ENCODE measurements at places on chromosomes 12 and 14. TPM values are rescaled to one million over a fixed set of nuclear protein-coding genes. Genes with fewer than 3 reads are reported as not detected.

The KRT86 gene
- 0.44 TPM for total RNA-seq

The OR6C2 gene
- not detected for total RNA-seq

The HEBP1 gene
- 39.7 TPM for total RNA-seq

The PRIMA1 gene
- not detected for total RNA-seq

The TGM1 gene
- total RNA-seq: 3.2 TPM

The RIN3 gene
- 18.8 TPM for total RNA-seq

- DNase-seq: no peak
- H3K27me3 ChIP-seq: no peaks in the 10 kb centered on the region
- H3K36me3 ChIP-seq: no peaks in the 10 kb centered on the region
- H3K4me1 ChIP-seq: peaks cover 3% of the 10 kb centered on the region
Observed at GRCh38 chr14:68081489-68081888, 261.9 kb downstream of the RAD51B start.

- H3K27me3 ChIP-seq: no peaks in the 10 kb centered on the region
- peaks cover 38% of the 10 kb centered on the region for H3K4me1 ChIP-seq
- no peaks in the 10 kb centered on the region for H3K36me3 ChIP-seq
- no peak for DNase-seq
- no peak overlapping the region for H3K27ac ChIP-seq
Observed at GRCh38 chr12:65590318-65590717, 234.0 kb upstream of the HMGA2 start.

DNA sequence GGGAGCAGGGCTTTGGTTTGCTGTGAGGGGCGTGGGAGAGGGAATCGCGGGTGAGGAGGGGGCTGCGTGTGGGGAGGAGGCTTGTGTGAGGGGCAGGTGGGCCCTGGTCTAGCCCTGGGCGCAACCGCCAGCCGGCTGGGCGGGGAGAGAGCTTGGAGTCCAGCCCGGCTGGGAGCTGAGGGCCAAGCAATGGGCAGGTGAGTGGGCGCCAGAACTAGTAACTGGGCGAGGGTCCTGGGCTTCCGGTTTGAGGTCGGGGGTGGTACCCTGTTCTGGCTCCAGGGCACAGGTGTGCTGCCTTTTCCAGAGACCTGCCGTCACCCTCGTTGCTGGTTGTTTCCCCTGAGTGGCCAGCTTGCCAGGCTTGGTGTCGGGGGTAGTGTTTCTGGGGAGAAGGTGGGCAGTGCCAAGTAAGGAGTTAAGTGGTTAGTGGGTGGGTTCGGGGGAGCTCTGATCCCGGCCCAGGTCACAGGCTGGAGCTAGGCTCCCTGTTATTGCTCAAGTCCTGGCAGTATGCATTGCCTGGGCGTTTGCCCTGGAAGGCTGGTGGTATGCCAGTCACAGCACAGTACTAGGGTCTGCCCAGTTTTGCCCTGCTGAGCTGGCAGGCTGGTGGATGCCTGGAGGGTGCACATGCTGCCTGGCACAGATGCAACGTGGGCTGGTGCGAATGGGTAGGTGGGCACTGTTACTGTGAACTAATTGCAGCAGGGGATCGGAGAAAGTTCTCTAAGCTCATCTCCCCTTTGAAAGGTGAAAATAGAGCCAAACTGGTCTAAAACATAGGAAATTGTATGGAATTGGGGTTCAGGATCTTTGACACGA is 683 bp downstream of the CIPC start:
- H3K4me3 ChIP-seq: peak overlapping the region; percentile 98
- DNase-seq: no peak
- H3K27me3 ChIP-seq: no peaks in the 10 kb centered on the region
- peaks cover 45% of the 10 kb centered on the region for H3K4me1 ChIP-seq
- H3K36me3 ChIP-seq: no peaks in the 10 kb centered on the region

DNA sequence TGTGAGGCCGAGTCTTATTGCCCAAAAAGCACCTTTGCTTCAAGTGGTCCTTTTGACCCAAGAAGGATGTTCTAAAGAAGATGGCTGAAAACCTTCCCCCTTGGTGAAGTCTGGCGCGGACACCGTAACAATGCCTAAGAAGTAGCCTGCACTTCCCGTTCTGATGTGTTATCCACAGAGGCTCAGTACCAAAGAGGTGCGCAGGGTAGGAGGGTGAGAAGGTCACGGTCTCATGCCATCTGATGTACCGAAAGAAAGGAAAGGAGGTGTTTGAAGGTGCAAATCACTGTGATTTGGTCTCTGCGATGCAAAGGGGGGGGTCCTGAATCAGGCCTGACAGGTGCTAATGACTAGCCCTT is 9.9 kb downstream of the PEBP1 start:
- H3K36me3 ChIP-seq: peaks cover 34% of the 10 kb centered on the region
- no peak for DNase-seq
- H3K4me3 ChIP-seq: no peak overlapping the region
- H3K4me1 ChIP-seq: no peaks in the 10 kb centered on the region
- H3K27ac ChIP-seq: no peak overlapping the region

- peaks cover 5% of the 10 kb centered on the region for H3K4me1 ChIP-seq
- no peaks in the 10 kb centered on the region for H3K27me3 ChIP-seq
- no peak overlapping the region for H3K27ac ChIP-seq
- H3K4me3 ChIP-seq: no peak overlapping the region
Observed at GRCh38 chr12:12305568-12306300, 38.9 kb upstream of the LRP6 start.

DNA sequence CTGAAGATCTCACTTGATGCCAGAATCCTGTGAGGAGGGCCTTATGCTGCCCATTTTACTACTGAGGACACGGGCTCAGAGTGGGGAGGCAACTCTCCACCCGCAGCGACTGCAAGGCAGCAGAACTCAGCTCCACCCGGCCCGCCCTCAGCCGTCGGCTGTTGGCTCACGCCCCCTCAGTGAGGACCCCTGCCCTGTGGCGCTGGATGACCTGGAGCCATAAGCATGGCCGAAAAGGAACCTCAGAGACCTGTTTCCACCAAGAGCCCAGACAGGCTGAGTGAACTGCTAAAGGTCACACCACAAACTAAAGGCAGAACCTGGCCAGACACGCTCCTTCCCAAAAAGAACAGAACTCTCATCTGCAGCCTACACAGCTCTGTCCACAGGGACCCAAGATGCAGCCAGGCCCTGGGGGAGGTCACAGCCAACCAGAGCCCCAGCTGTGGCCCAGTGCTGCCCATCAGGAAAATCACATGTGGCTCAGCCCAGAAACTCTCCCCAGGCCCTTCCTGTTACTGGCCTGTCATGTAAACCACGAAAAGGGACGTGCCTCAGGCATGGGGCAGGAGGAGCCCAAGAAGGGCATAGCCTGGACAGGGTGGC is 32.8 kb downstream of the CCNK start:
- no peak overlapping the region for H3K4me3 ChIP-seq
- no peak overlapping the region for H3K27ac ChIP-seq
- peaks cover 4% of the 10 kb centered on the region for H3K36me3 ChIP-seq
- H3K27me3 ChIP-seq: no peaks in the 10 kb centered on the region

DNA sequence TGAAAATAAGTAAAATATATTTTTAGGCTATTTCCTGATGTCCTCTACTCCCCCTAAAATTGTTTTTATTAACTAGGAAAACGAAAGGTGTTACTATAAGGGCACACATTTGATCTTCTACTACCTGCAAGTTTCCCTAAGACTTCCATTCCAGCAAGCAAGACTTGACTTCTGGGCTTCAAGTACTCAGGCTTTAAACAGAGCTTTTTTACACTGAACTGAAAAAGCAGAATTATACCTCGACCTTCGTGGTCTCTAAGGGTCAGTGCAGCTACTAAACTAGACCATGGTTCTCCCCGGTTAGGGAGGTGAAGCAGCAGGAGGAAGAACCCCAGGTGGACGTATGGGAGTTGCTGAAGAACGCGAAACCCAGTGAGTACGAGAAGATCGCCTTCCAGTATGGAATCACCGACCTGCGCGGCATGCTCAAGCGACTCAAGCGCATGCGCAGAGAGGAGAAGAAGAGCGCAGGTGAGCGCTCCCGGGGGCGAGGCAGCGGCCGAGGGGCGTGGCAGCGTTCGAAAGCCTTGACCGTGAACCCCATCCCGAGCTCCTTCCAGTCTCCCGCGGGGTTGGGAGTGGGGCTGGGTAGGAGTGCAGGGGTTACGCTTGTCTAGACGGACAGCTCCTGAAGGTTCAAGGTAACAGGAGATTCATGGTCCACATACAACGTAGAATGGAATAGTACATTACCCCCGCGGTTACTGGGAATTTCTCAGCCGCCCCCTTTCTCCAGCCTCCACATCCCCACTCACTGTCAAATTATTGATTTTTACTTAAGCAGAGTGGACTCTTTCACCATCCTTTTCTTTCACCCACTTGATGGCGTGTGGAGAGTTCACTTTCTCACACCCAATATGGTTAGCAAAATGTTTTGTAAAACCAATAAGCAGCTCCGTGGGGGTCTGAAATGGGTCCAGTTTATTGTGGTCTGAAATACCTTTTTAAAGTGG is 47.6 kb downstream of the MYBPC1 start:
- peaks cover 2% of the 10 kb centered on the region for H3K36me3 ChIP-seq
- peaks cover 6% of the 10 kb centered on the region for H3K4me1 ChIP-seq
- H3K4me3 ChIP-seq: peak overlapping the region; percentile 68
- peaks cover 8% of the 10 kb centered on the region for H3K27me3 ChIP-seq

DNA sequence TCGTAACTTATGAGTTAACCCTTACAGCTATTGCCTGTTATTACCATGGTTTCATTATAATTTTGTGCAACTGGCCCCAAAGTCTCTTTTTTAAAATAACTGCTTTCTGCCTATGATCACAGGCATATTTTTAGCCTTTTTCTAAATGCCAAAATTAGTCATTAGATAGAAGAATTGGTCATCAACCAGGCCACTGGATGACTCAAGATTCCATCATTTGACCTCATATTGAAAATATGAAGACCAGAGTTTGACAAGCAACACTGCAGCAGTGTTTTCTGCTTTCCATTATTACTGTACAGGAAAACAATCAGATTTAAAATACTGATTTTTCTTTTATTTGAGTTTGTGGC is 54.7 kb upstream of the OTOGL start:
- no peak overlapping the region for H3K4me3 ChIP-seq
- peak overlapping the region; percentile 91 for H3K27ac ChIP-seq
- DNase-seq: no peak
- no peaks in the 10 kb centered on the region for H3K27me3 ChIP-seq
- H3K4me1 ChIP-seq: peaks cover 28% of the 10 kb centered on the region
- H3K36me3 ChIP-seq: no peaks in the 10 kb centered on the region

- H3K4me1 ChIP-seq: peaks cover 36% of the 10 kb centered on the region
- no peak for DNase-seq
- H3K27me3 ChIP-seq: no peaks in the 10 kb centered on the region
- peak overlapping the region; percentile 92 for H3K27ac ChIP-seq
Observed at GRCh38 chr14:89563471-89563870, 146.4 kb upstream of the FOXN3 start.

- H3K27ac ChIP-seq: no peak overlapping the region
- peaks cover 3% of the 10 kb centered on the region for H3K36me3 ChIP-seq
- H3K27me3 ChIP-seq: no peaks in the 10 kb centered on the region
- no peaks in the 10 kb centered on the region for H3K4me1 ChIP-seq
- no peak overlapping the region for H3K4me3 ChIP-seq
- DNase-seq: no peak
Observed at GRCh38 chr14:61381553-61381952, 60.2 kb downstream of the PRKCH start.

GRCh38 chr14:74333909-74334308 is 14.4 kb upstream of the VRTN start:
- DNase-seq: no peak
- peaks cover 15% of the 10 kb centered on the region for H3K27me3 ChIP-seq
- no peaks in the 10 kb centered on the region for H3K4me1 ChIP-seq
- no peak overlapping the region for H3K27ac ChIP-seq

Measured in chondrocyte (in vitro differentiated cells).